ENCODE measurements at places on chromosomes 7 and 10.

- no peak for DNase-seq
These were observed 118.5 kb upstream of the TMEM106B start for GRCh38 chr7:12092499-12093130.

DNA sequence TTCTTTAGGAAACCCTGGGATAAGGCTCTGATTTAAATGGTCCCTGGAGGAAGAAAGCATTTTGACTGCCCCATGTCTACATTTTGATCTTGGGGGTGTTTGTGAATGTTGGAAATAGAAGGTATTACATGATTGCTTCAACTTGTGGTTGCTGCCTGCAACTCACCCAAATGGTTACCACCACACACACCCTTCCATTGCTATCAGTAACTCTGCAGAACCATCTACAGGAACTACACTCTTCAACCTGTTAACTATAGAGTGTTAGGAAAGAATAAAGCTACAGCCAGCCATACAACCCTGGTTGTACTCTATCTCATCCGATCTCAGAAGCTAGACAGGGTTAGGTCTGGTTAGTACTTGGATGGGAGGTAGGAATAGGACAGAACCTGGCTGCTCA lies 71.2 kb downstream of the APBB1IP start:
- DNase-seq: no peak

DNA sequence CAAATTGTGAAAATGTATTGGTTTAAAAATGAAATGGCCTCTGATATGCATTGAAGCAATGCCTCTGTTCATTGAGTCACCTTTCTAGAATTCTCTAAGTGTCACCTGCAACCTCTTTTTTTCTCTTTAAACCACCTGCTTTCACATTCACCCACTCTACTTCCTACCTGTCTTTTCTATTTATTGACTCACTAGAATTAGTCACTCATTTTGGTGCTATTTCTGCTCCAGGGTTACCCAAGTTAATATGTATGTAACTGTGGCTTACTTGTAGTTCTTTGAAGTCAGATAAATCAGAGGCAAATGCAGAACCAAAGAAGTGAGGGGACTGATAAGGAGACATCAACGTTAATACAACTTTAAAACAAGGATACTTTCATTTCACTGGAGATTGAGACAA lies 674.7 kb downstream of the CCSER2 start:
- no peak for DNase-seq

DNA sequence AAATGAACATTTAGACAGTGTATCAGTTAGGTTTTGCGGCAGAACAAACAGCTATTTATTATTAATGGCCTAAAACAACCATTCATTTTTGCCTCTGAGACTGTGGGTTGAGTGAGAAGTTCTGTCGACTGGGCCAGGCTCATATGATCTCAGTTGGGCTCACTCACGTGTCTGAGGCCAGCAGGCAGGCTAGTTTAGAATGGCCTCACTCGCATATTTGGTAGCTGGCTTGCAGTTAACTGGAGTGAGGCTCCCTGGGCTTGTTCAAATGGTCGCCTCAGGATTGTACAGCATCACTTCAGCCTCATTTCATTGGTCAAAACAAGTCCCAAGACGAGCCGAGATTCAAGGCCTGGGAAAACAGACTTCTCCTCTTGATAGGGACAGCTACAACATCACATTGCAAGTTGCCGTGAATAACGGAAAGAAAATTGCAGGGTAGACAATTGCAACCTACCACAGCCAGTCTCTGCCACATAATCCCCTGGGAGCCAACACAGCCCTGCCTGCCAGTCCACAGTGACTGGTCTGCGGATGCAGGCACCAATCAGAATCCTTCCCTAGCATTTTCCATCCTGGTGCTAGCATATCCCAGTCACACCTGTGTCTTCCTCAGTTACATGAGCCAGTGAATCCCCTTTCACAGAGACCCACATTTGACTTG lies 23.1 kb upstream of the PPIF start:
- DNase-seq: no peak

GRCh38 chr7:12508554-12508953 lies 62.0 kb upstream of the SCIN start:
- DNase-seq: no peak

GRCh38 chr7:139594911-139595476 lies 71.5 kb downstream of the CLEC2L start:
- DNase-seq: no peak

DNA sequence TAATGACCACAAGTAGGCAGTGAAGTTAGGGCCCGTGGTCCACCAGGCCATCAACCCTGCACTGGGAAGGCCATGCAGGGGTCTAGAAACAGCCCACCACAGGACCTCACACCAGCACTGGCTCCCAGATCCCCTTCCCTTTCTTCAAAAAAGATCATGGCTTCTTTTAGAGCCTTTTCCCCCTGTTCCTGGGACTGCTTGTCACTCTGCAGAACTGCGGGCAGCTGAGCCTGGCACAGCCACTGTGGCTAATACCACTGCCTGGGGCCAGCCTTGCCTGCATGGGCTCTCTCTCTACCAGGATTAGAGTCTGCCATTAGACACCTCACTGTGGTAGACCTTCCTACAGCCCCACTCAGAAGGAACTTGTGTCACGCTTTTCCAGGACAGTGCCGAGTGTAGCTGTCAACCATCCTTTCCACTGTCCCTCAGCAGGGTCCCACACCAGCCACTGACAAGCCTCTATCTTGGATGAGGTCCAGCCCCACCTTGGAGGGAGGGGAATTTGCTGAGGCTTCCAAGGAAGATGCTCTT lies 19.0 kb upstream of the C10orf90 start:
- DNase-seq: no peak

- DNase-seq: peak; percentile 64
These were observed 7.6 kb upstream of the ZNF503 start for GRCh38 chr10:75408911-75409885.

DNA sequence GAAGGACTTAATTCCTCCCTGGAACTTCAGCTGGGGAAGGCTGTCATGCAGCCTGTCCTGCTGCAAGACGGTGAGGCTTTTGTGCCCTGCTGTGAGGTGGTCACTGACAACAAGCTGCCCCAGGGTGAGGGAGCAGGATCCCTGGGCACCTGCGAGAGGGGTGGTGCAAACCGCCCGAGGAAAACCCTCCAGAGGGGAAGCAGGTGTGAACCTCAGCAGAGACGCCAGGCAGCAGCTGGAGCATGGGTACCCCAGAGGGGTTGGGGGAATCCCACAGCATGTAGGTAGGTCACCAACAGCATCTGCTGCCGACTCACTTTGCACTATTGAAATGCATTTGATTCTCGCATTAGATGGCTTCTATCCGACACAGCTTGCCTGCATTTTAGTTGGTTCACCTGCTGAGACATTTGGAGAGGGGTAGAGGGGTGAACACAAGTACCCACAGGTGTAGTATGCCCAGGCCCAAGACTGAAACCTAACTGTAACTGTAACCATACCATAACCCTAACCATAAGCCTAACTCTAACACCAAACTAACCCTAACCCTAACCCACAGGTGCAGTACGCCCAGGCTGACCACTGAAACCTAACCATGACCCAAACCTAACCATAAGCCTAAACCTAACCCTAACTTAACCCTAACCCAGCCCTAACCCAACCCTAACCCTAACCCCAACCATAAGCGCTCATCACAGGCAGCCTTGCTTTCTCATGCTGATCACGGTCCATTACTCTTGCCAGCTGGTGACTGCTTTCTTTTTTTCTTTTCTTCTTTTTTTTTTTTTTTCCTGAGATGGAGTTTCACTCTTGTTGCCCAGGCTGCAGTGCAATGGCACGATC lies 85.9 kb downstream of the ELFN1 start:
- no peak for DNase-seq

DNA sequence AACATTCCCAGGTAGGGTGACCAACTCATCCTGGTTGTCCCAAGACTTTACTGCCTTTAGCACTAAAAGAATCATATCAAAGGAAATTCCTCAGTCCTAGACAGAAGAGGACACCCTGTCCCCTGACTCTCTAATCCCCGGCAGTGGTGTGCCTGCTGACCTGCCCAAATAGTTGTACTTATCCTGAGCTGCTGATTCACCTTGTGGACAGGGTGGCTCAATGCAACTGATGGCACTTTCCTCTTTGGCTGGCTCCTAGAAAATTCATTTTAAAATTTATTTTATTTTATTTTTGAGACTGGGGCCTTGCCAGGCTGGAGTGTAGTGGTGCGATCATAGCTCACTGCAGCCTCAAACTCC lies 111.7 kb downstream of the JCAD start:
- no peak for DNase-seq

GRCh38 chr7:149422914-149423301 lies 38.0 kb downstream of the ZNF777 start:
- peak; percentile 59 for DNase-seq

DNA sequence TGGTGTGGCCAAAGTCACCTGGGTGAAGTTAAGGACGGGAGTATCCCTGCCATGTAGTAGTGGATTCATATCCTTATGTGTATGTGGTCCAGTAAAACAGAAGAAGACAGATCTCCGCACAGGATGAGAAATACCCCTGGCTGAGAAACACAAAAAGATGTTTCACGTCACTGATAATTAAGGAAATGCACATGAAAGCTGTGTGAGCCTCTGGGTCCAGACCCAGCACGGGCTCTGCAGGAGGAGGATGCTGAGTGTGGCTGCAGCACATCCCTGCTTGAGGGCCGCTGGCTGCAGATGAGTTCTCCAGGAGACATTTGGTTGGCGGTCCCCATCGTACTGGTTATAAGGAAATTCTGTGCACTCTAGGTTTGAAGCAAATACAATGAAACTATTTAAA lies 8.2 kb upstream of the SUN1 start:
- DNase-seq: no peak

GRCh38 chr10:112789248-112789647 lies 160.8 kb upstream of the TCF7L2 start:
- no peak for DNase-seq
